Endothelial cell of coronary artery (primary cell): ENCODE measurements at places on chromosomes 3 and 15. TPM values are rescaled to one million over a fixed set of nuclear protein-coding genes. Genes with fewer than 3 reads are reported as not detected.

SSUH2 gene
- under 0.01 TPM in 1 of 2 replicates, not detected in the other for total RNA-seq

TLR9 gene
- total RNA-seq, result not detected in 2 replicates

RBP2 gene
- not detected in 2 replicates for total RNA-seq

AMOTL2 gene
- total RNA-seq, result 70.4 and 80.6 TPM in 2 replicates

GYG1 gene
- 33.6 and 46.8 TPM in 2 replicates for total RNA-seq

PLSCR2 gene
- 0.18 TPM in 1 of 2 replicates, not detected in the other for total RNA-seq

LMAN1L gene
- not detected in 2 replicates for total RNA-seq

CLDN16 gene
- total RNA-seq, result under 0.01 TPM in 2 replicates

NT5DC2 gene
- 61.9 and 80.4 TPM in 2 replicates for total RNA-seq

RTP3 gene
- not detected in 2 replicates for total RNA-seq

AP4E1 gene
- total RNA-seq, result 7.5 and 9.4 TPM in 2 replicates

P2RY14 gene
- not detected in 2 replicates for total RNA-seq

ALDH1A3 gene
- 81.3 and 82.6 TPM in 2 replicates for total RNA-seq
